Stimulated activated CD8-positive, alpha-beta memory T cell treated with anti-CD3 and anti-CD28 coated beads, Interleukin-7, amount 100 ng/mL, for 1 hour (primary cell): ENCODE measurements at places on chromosomes 5 and 9.

- DNase-seq: no peak
Measured at GRCh38 chr9:114121227-114122135, 22.4 kb upstream of the KIF12 start.

GRCh38 chr9:109487247-109487646 is 10.9 kb downstream of the PTPN3 start:
- DNase-seq: no peak

DNA sequence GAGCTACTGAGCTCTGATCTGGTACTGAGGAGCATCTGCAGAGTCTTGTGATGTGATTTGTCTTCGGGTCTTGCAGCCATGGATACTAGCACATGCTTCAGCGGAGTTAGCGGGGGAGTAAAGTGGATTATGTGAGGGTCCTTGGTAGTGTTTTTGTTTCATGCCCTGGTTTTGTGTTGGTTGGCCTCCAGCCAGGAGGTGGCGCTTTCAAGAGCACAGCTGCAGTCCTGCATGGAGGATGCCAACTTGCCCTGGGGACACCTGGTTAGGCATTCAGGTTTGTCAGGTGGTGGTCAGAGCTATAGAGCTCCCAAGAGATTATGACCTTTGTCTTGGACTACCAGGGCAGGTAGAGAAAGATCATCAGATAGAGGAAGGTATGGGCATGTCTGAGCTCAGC is 185.8 kb upstream of the CDH6 start:
- no peak for DNase-seq

GRCh38 chr5:143153332-143154119 is 250.0 kb downstream of the NR3C1 start:
- no peak for DNase-seq

- DNase-seq: no peak
Measured at GRCh38 chr5:171310212-171310818, 1.3 kb downstream of the TLX3 start.

DNA sequence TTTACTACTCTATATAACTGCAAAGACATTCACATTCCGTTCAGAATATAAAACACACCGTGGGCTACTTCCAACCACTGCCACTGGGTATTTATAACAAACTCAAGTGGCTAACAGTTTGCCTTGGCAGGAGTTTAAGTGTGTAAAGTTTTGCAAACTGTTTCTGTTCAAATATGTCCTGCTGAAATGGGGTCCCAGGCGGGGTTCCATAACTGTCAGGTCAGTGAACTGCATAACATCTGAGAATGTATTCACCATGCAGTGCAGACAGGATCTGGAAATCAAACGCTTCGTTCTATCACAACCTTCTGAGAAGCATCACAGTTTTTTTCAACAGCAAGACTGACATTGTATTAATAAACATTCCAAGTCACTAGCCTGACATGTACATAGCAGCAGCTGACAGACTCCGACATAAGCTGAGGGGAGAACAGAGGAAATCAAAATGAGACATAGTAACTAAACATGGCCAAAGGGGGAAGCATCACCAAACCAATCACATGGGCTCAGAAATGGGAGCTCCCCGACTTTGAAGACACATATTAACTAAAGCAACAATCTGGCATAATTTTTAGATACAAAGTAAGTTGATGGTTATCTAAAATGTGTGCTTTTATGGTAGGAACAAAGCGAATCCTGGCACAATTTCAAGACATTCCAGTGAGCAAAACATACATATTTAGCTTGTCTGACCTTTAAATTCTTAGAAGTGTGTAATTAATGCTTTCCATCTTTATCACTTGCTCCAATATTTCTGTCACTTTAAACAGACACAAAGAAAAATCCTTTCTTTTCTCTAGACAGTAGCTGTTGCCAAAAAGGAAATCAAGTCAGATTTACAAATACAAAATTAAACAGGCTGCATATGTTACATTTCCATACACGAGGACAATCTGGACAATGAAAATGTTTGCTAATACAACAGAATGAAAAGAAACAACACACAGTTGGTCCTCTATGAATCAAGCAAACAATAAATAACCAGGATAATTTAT is 156.8 kb downstream of the MAPKAP1 start:
- no peak for DNase-seq

DNA sequence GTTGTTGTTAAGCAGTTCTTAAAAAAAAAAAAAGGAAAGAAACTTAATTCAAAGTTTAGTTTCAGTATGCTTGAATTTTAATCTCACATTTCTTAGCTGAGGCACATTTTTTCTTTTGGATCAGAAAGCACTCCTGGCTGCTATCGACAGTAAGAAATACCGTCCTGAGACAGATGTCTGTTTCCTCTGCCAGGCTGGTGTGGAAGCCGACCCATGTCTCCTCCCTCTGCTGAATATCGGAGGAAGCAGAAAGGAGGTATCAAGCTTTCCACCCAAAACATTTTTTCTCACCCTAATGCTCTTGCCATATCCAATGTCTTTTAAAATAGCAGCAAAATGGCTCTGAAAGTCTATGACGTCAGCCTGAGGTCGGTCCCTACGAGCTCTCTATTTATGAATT is 208.1 kb downstream of the TLE4 start:
- DNase-seq: no peak

DNA sequence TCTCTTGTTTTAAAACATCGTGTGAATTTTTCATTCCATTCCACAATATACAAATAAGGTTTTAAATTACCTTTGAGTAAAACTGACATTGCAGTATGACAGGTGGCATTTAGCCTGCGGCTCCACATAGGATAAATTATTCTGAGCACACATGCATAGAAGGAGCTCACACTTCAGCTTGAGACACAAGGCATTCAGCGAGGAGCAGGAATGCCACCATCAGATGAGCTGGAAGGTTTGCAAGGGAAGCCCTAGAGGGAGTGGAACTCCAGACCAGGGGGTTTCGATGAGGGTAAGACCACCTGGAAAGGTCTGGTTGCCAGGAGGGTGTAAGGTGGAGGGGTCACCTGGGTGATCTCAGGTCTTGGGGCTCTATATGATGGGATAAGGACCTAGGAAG is 259.0 kb upstream of the ADRA1B start:
- no peak for DNase-seq

- DNase-seq: no peak
Measured at GRCh38 chr9:91187965-91188344, 173.8 kb downstream of the AUH start.

- no peak for DNase-seq
Measured at GRCh38 chr9:121784731-121785411, 133.4 kb downstream of the DAB2IP start.

- DNase-seq: no peak
Measured at GRCh38 chr5:132797651-132798050, 15.5 kb upstream of the SOWAHA start.

DNA sequence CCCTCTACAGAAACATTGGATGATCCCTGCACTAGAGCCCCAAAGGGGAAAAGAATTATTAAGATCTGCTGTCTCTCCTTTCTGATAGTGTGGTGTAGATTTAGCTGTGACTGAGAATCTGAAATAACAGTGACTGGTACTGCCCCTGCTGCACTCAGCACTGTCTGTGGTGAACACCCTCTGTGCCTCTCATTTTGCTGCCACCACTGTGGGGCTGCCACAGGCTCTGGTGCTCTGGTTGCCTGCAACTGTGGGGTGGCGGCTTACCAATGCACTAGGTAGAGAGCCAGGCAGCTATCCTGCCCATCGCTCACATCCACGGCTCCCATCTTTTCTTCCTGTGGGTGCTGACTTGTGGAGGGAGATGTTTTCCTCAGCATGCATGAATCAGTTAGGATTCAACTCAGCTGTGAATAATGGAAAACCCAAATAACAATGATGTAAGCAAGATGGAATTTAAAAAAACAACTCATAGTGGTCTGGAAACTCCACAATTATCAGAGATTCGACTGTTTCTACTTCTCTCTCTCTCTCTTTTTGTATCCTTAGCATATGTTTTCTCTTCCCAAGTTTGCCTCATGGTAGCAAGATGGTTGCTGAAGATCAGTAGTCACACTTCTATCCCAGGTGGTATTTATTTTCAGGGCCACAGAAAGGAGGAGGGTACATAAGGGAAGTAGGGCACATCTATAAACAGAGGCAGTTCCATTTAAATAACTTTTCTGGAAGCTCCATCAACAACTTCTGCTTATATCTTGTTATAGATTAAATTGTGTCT is 99.8 kb upstream of the DAP start:
- DNase-seq: no peak

- no peak for DNase-seq
Measured at GRCh38 chr9:108103046-108103693, 613.6 kb upstream of the KLF4 start.

DNA sequence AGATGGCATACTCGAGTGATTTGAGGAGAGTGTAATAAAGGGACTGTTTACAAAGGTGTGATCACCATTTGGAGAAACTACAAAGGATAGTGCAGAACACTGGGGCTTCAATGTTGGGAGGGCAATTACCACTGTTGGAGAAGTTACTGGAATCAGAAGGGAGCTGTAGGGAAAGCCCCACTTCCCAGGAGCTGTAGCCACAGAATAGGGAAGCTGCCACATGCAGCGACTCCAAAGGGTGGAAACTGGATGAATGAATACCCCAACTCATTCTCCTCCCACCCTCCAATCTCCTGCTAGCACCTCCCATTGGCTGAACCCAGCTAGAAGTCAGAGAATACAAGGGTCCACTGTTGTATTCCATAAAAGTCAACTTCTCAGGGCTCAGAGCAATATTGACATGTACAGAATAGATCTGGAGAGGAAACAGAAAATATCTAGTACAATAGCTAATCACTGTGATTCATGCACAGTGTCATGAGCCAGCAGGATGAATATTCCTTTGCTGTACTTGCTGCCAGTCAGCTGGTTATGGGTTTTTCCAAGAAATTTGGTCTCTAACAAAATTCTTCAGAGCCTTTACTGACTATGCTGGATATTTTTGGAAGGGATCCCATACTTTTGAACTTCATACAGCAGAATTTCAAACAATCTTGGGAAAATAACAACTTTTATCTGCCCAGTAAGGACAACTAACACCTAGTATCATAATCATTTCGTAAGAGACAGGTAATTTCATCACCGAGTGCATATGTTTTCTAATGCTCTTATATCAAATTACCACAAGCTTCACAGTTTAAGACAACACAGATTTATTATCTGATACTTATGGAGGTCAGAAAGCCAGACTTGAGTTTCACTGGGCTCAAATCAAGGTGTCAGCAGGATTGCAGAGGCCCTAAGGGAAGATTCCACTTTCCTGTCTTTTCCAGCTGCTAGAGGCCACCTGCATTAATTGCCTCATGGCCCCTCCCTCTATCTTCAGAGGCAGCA is 39.6 kb downstream of the PDCD1LG2 start:
- DNase-seq: no peak

GRCh38 chr9:92378865-92379560 is 25.4 kb downstream of the OGN start:
- DNase-seq: no peak

GRCh38 chr9:93456022-93456421 is 2.6 kb upstream of the FAM120AOS start:
- no peak for DNase-seq

DNA sequence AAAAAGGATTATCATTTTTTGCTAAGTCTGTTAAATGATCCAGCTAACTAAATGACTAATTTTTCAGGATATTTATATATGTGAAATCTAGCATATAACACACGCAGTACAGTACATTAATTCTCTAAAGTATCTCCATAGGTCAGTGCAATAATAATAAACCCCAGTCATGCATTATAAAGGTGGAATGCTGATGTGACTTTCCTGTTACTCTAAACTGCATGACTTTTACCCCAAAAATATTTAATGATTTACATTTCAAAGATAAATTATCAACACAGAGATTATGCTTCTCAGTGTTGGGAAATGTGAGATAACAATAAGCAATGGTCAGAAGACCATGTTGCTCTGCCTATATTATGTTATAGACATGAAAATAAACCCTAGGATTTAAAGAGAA is 34.1 kb upstream of the PAM start:
- no peak for DNase-seq

DNA sequence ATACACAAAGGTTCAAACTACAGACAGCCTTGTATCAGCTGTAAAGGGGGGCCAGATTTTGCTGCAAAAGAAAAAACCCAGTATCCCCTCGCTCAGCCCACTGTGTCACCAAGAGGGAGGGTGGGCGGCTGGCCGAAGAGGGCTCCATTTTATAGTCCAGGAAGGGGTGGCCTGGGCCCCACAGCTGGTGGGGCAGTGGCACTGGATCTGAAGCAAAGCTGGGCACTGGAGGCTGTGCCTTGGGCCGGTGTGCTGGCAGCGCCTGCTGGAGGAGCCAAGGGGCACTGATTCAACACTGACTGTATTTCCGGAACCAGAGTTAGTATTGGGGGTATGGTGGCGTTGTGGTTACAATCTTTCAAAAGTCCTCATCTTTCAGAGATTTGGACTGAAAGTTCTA is 9.1 kb downstream of the BRD3 start:
- DNase-seq: no peak

- no peak for DNase-seq
Measured at GRCh38 chr5:76548525-76549229, 74.5 kb downstream of the F2RL2 start.

GRCh38 chr9:26789959-26790358 is 102.6 kb downstream of the CAAP1 start:
- DNase-seq: no peak

- DNase-seq: no peak
Measured at GRCh38 chr5:634191-634590, 22.1 kb downstream of the CEP72 start.

DNA sequence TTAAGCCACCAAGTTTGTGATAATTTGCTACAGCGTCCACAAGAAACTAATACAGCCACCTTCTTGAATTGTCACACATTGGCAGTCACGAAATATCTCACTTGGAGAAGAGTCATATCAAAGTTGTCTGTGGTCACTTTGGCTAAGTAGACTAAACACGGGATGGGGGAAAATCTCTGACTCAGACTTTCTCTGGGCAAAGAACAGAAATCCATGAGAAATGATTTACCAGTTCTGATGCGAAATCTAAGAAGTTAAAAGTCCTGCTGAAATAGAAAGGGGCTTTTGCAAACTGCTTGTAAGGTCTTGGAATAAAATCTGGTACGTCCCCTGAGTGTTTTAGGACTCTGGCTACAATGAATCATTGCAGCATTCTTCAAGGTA is 158.4 kb downstream of the COL23A1 start:
- DNase-seq: no peak

- DNase-seq: no peak
Measured at GRCh38 chr5:98516701-98517100, 256.8 kb upstream of the RGMB start.

GRCh38 chr5:8196061-8196460 is 327.1 kb downstream of the MTRR start:
- DNase-seq: no peak

GRCh38 chr5:112239996-112240395 is 179.1 kb downstream of the EPB41L4A start:
- DNase-seq: no peak

DNA sequence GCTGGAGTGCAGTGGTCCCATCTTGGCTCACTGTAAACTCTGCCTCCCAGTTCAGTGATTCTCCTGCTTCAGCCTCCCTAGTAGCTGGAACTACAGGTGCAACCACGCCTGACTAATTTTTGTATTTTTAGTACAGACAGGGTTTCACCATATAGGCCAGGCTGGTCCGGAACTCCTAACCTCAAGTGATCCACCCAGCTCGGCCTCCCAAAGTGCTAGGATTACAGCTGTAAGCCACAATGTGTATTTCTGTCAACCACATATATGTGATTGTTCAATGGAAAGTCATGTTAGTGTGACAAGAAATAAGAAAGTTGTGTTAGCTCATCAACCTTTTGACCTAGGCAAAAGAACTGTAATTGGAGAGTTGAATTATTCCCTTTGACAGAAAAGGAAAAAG is 677.1 kb upstream of the CHD1 start:
- no peak for DNase-seq
